ENCODE measurements at places on chromosomes 16 and 17. TPM values are rescaled to one million over a fixed set of nuclear protein-coding genes. Genes with fewer than 3 reads are reported as not detected.
A peak's percentile ranks its signal among the peaks of the same experiment; 100 is the strongest.

- DNase-seq = peak; percentile 82
- peaks cover 29% of the 10 kb centered on the region for H3K36me3 ChIP-seq
- H3K4me1 ChIP-seq = peaks cover 36% of the 10 kb centered on the region
- peak within 1 kb of the TSS; percentile 90 for H3K4me3 ChIP-seq
- peak within 1 kb of the TSS; percentile 94 for H3K27ac ChIP-seq
Measured at GRCh38 chr17:38853292-38854219, at the start of gene RPL23. RPL23 (minus strand) TSS chr17:38853721; CDS start chr17:38853710, 11 bp downstream.

DNA sequence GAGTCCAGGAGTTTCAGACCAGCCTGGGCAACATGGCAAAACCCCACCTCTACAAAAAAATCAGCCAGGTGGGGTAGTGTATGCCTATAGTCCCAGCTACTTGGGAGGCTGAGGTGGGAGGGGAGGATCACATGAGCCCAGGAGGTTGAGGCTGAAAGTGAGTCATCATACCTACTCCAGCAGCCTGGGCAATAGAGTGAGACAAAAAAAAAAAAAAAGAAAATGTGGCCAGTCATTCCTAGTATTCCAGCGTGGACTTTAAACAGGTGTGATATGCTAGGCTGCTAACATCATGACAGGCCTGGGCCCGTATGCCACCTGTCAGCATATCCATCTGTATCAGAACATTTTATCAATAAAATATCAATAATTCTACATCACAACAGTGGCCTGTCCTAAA, 143.3 kb downstream of the AATF start:
- DNase-seq = no peak
- H3K4me3 ChIP-seq = no peak overlapping the region
- H3K27me3 ChIP-seq = no peaks in the 10 kb centered on the region
- peaks cover under 1% of the 10 kb centered on the region for H3K36me3 ChIP-seq
- peaks cover 36% of the 10 kb centered on the region for H3K4me1 ChIP-seq
- no peak overlapping the region for H3K27ac ChIP-seq

Gene KRTAP4-5
- total RNA-seq = not detected

- H3K4me3 ChIP-seq = no peak overlapping the region
- no peaks in the 10 kb centered on the region for H3K27me3 ChIP-seq
- H3K4me1 ChIP-seq = peaks cover 13% of the 10 kb centered on the region
- H3K36me3 ChIP-seq = no peaks in the 10 kb centered on the region
Measured at GRCh38 chr16:11240636-11241473, 15.1 kb downstream of the SOCS1 start.
